Spleen (tissue), 13 donors: ENCODE measurements at places on chromosomes 2 and 18.
A peak's percentile ranks its signal among the peaks of the same experiment; 100 is the strongest.

DNA sequence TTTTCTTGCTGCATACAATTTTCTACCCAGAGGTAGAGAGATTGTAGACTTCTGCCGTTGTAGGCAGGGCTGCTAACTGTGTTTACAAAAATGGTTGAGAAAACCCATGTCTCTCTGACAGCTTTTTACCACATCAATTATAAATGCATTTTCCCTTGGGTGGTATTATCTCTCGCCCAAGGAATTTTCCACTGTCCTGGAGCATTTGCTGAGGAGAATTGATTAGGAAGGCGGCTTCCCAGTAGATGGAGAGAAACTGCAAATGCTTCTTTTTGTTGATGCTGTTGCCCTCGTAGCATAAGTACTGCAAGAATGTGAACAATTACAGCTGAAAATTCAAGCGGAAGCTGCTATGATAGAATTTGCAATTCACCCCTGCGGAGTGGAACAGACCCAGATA lies 1007.7 kb upstream of the KLHL29 start:
- no peak overlapping the region for H3K27ac ChIP-seq
- H3K4me3 ChIP-seq = no peak overlapping the region
- no peak for DNase-seq
- H3K4me1 ChIP-seq = no peaks in the 10 kb centered on the region
- no peaks in the 10 kb centered on the region for H3K27me3 ChIP-seq

GRCh38 chr2:242041816-242042215 lies 172.3 kb downstream of the RTP5 start:
- peak; percentile 38 for DNase-seq
- no peak overlapping the region for H3K27ac ChIP-seq
- no peaks in the 10 kb centered on the region for H3K4me1 ChIP-seq
- H3K4me3 ChIP-seq = no peak overlapping the region

DNA sequence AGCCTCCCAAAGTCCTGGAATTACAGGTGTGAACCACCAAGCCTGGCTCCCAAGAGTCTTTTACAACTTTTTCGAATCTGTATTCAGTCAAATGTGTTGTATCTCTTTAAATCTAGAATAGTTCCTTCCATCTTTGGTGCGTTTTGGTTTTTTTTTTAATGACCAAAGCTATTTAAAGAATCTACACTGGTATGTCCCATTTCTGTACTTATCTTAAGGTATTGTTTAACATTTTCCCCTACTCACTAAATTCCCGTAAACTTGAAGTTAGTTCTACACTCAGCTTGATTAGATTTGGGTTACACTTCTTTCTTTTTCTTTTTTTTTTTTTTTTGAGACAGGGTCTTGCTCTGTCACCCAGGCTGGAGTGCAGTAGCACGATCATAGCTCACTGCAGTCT lies 63.8 kb downstream of the TMEM237 start:
- H3K36me3 ChIP-seq = no peaks in the 10 kb centered on the region
- no peak for DNase-seq
- H3K4me3 ChIP-seq = no peak overlapping the region
- peaks cover 4% of the 10 kb centered on the region for H3K4me1 ChIP-seq
- no peaks in the 10 kb centered on the region for H3K27me3 ChIP-seq

- H3K27ac ChIP-seq = peak overlapping the region; percentile 96
- H3K4me3 ChIP-seq = peak overlapping the region; percentile 71
- DNase-seq = peak; percentile 83
- no peaks in the 10 kb centered on the region for H3K36me3 ChIP-seq
- no peaks in the 10 kb centered on the region for H3K27me3 ChIP-seq
Observed at GRCh38 chr18:79068341-79068936, 755 bp upstream of the ATP9B start.

DNA sequence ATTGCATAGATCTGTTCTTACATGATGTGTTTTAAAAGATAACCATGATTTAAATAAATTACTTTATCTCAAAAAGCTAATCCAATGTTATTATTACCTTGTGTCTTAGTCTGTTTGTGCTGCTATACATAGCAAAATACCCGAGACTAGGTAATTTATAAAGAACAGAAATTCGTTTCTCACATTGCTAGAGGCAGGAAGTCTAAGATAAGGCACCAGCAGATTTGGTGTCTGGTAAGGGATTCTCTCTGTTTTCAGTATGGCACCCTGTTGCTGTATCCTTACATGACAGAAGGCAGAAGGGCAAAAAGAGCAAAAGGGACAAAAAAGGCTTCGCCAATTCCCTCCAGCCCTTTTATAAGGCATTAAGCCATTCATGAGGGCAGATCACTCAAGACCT lies 533.9 kb downstream of the PARD3B start:
- H3K36me3 ChIP-seq = no peaks in the 10 kb centered on the region
- H3K4me1 ChIP-seq = no peaks in the 10 kb centered on the region
- H3K4me3 ChIP-seq = no peak overlapping the region
- no peak overlapping the region for H3K27ac ChIP-seq
- DNase-seq = no peak

- no peak overlapping the region for H3K27ac ChIP-seq
- no peak for DNase-seq
- peaks cover 8% of the 10 kb centered on the region for H3K4me1 ChIP-seq
- no peak overlapping the region for H3K4me3 ChIP-seq
- H3K27me3 ChIP-seq = no peaks in the 10 kb centered on the region
- H3K36me3 ChIP-seq = no peaks in the 10 kb centered on the region
Observed at GRCh38 chr2:219404291-219404910, 13.8 kb upstream of the DES start.

DNA sequence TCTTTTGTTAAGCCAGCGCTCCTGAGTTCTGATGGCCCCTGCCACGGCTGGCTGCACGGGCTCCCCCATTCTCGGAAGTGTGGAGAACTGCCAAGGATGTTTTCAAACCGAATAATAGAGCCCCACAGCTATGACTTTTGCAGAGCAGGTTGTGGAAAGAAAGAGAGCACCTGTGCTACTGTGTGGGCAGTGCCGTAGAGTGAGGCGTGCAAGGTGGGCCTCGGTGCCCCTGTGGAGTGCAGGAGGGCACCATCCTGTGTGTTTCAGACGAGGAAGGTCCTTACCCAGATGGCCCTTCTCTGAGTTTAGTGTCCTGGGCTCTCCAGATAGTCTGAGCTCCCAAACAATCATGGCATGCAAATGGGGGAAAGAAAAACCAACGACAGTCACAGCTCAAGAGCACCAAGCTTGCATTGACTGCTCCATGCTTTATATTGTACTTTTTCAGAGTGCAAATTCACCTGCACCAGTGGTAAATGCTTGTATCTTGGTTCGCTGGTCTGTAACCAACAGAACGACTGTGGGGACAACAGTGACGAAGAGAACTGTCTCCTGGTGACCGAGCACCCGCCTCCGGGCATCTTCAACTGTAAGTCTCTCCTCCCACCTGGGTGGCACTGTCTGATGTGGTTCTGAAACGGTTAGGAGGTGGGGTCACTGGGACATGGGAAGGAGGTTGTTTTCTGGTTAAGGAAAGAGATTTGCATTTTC lies 219.4 kb downstream of the LDLRAD4 start:
- peaks cover 6% of the 10 kb centered on the region for H3K36me3 ChIP-seq
- H3K4me1 ChIP-seq = no peaks in the 10 kb centered on the region
- no peak for DNase-seq
- H3K4me3 ChIP-seq = no peak overlapping the region
- no peak overlapping the region for H3K27ac ChIP-seq

GRCh38 chr2:68765739-68766375 lies 31.2 kb downstream of the ARHGAP25 start:
- H3K27ac ChIP-seq = peak overlapping the region; percentile 97
- no peaks in the 10 kb centered on the region for H3K27me3 ChIP-seq
- peak overlapping the region; percentile 58 for H3K4me3 ChIP-seq
- DNase-seq = no peak

- no peaks in the 10 kb centered on the region for H3K27me3 ChIP-seq
- H3K4me1 ChIP-seq = peaks cover 5% of the 10 kb centered on the region
- no peak overlapping the region for H3K4me3 ChIP-seq
- no peaks in the 10 kb centered on the region for H3K36me3 ChIP-seq
- DNase-seq = no peak
- peak overlapping the region; percentile 71 for H3K27ac ChIP-seq
Observed at GRCh38 chr18:55386545-55386944, 201.4 kb downstream of the TCF4 start.

GRCh38 chr18:32238635-32239268 lies 48.9 kb downstream of the MEP1B start:
- H3K4me1 ChIP-seq = no peaks in the 10 kb centered on the region
- no peaks in the 10 kb centered on the region for H3K36me3 ChIP-seq
- H3K4me3 ChIP-seq = no peak overlapping the region
- no peak for DNase-seq
- H3K27me3 ChIP-seq = no peaks in the 10 kb centered on the region
- no peak overlapping the region for H3K27ac ChIP-seq

DNA sequence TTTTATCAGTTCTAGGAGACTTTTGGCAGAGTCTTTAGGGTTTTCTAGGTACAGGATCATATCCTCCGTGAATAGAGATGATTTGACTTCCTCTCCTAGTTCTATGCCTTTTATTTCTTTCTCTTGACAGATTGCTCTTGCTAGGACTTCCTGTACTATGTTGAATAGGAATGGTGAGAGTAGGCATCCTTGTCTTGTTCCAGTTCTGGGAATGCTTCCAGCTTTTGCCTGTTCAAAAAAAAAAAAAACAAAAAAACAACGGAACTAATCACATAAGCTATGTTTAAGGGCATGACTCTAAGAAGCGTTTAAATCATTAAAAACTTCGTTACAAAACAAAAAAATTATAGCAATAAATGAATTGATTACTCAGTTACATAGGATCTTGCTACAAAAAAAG lies 145.7 kb downstream of the NUP35 start:
- H3K27ac ChIP-seq = no peak overlapping the region
- no peaks in the 10 kb centered on the region for H3K4me1 ChIP-seq
- H3K27me3 ChIP-seq = no peaks in the 10 kb centered on the region
- H3K4me3 ChIP-seq = no peak overlapping the region
- H3K36me3 ChIP-seq = no peaks in the 10 kb centered on the region

DNA sequence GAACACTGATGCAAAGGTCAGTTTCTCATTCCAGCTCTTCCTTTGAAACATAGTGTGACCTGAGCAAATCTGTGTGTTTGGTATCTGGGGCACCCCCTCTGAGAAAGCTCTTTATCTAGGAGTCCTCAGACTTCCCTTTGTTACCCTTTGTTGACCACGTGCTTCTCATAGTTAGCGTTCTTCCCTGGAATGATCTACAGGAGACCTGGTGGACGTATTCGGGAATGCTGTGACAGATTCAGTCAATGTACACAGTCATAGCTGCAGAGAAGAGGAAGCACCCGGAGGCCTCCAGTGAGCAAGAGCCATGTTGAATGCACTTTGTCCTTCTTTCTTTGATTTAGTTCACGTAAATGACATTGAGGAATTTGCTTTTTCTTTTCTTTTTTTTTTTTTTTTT lies 10.7 kb upstream of the CHMP1B start:
- no peaks in the 10 kb centered on the region for H3K4me1 ChIP-seq
- no peaks in the 10 kb centered on the region for H3K36me3 ChIP-seq
- no peak overlapping the region for H3K27ac ChIP-seq
- DNase-seq = no peak
- H3K27me3 ChIP-seq = no peaks in the 10 kb centered on the region

DNA sequence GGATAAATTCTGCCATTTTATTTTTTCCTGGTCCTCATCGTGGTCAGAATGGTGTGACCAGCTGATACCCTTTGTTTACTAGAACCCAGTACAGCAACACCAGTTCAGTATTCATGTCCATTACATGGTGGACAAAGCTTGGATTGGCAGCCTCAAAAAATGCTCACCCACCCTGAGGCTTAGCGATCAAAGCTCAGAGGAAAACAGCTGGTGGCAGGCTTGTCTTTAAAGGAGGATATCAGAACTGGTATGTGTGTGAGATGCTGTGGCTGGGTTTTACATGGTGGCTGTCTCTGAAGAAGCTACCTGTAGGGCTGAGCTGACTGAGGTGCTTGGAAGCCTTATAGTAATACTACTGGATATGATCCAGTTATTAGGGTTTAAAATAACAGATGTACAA lies 471.1 kb upstream of the MEX3C start:
- H3K27me3 ChIP-seq = peaks cover 8% of the 10 kb centered on the region
- no peak overlapping the region for H3K4me3 ChIP-seq
- DNase-seq = no peak
- no peaks in the 10 kb centered on the region for H3K36me3 ChIP-seq
- H3K27ac ChIP-seq = no peak overlapping the region
- H3K4me1 ChIP-seq = no peaks in the 10 kb centered on the region

DNA sequence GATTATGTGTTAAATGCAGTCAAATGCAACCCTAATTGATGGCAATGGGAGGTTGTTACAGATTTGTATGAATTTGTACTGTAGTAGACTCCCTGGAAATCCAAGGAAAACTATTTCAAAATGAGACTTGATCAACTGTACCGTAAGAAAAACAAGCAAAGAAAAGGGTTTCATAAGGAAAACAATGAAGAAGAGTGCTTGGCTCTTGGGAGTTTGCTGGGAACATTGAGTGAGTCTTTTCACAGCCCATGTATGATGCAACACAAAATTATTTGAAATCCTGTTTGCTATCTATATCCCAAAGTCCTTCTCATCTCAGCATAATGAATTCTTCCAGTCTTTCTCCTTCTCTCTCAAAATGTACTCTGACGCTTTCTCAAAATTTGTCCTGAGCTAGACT lies 67.0 kb upstream of the OSR1 start:
- no peak overlapping the region for H3K4me3 ChIP-seq
- no peak overlapping the region for H3K27ac ChIP-seq
- no peaks in the 10 kb centered on the region for H3K4me1 ChIP-seq
- H3K36me3 ChIP-seq = no peaks in the 10 kb centered on the region

DNA sequence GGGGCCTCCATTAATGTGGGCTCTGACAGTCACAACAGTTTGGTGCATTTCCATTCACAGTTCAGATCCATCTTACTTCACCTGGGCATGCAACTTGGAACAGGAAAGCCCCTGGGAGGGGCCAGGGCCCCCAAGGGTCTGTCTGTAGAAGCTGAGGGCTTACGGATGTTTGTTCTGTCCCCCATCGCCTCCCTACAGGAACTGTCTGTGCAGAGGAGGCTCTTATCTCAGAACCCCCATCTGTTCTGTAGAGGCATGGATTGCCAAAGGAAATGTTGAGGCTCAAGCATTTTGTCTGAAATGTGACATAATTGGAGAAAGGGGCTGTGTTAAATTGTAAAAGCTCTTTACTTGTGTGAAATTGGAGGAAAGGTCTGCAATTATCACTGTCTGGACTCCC lies 334.3 kb downstream of the CLIP4 start:
- H3K27ac ChIP-seq = no peak overlapping the region
- no peak for DNase-seq
- H3K27me3 ChIP-seq = no peaks in the 10 kb centered on the region
- no peaks in the 10 kb centered on the region for H3K36me3 ChIP-seq
- no peak overlapping the region for H3K4me3 ChIP-seq
- no peaks in the 10 kb centered on the region for H3K4me1 ChIP-seq

DNA sequence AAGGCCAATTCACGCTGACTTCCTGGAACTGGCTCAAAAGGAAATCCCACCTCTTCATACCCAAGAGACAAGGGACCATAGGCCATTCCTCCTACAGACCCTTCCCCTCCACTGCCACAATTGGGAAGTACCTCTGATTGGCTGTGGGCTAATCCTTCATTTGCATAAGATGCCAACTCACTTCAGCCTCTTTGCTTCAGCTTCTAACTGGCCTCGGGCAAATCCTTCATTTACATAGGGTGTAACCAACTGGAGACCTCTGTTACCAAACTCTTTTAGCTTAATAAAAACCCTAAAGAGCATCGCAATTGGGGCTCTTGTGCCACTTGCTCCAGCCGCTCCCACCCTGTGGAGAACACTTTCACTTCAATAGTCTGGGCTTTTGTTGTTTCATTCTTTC lies 38.2 kb downstream of the MC2R start:
- no peak for DNase-seq
- H3K4me3 ChIP-seq = no peak overlapping the region
- no peaks in the 10 kb centered on the region for H3K4me1 ChIP-seq
- no peaks in the 10 kb centered on the region for H3K36me3 ChIP-seq
- no peak overlapping the region for H3K27ac ChIP-seq

- H3K36me3 ChIP-seq = no peaks in the 10 kb centered on the region
- H3K27ac ChIP-seq = no peak overlapping the region
- peaks cover 6% of the 10 kb centered on the region for H3K4me1 ChIP-seq
Observed at GRCh38 chr2:218162814-218163213, 3.9 kb downstream of the CXCR1 start.
